ENCODE measurements at places on chromosomes 5 and 9.
A peak's percentile ranks its signal among the peaks of the same experiment; 100 is the strongest.

GRCh38 chr9:79663300-79663699 lies 91.5 kb downstream of the TLE4 start:
- no peak for DNase-seq

GRCh38 chr9:79778581-79778980 lies 206.8 kb downstream of the TLE4 start:
- DNase-seq: no peak

DNA sequence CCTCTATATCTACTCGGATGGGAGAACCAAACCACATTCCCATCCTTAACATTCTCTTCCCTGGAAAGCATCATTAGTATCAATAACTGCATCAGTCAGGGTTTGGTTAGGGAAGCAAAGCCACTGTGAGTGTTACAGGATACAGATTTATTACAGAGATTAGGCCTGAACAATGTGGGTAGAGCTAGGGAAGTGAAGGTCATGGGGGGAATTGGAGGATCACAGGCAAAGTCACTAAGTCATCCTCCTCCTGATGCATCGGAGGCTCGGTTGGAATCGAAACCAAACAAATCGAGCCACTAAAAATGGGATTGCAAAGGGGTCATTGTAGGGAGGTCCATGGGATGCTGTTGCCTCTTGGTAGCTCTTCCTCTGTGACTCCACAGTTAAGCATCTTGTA lies 61.8 kb upstream of the ZBTB43 start:
- DNase-seq: no peak

DNA sequence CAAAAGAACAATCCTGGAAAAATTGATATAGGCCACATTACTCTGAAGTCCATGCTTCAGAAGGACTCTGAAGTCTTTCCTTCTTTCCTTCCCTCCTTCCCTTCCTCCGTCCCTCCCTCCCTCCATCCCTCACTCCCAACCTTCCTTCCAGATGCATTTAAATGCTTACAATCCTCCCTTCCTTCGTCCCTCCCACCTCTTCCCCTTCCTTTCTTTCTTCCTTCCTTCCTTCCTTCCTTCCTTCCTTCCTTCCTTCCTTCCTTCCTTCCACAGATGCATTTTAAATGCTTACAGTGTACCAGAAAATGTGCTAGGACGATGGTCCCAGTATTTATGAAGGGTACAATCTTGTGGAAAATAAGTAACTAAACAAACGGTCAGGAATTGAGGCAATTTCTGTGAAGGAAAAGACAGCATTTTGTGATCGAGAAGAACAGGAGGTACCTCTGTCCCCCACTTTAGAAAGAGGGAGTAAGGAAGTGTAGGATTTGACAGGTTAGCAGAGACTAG lies 181.3 kb upstream of the TUT7 start:
- DNase-seq: no peak

DNA sequence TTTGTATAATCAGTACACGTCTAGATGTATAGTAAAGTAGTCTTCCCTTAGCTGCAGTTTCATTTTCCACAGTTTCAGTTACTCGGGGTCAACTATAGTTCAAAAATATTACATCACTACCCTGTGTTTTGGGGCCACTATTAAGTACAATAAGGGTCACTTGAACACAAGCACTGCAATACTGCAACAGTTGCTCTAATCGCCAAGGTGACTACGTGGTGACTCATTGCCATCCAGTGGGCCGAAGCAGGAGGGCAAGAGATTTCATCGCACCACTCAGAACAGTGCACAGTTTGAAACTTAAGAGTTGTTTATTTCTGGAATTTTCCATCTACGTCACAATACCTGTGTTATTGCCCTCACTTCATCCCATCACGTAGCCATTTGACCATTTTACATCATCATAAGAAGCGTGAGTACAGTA lies at the start of gene ARL14EPL:
Gene ARL14EPL, plus strand, starts transcription at position 379 of the 424 bp plus-strand sequence. CDS start 18,994 bp downstream, outside the sequence.
- DNase-seq: peak; percentile 9

GRCh38 chr5:178532236-178532635 lies 58.0 kb downstream of the COL23A1 start:
- DNase-seq: no peak

GRCh38 chr9:116156621-116157314 lies 3.2 kb downstream of the PAPPA start:
- DNase-seq: no peak

DNA sequence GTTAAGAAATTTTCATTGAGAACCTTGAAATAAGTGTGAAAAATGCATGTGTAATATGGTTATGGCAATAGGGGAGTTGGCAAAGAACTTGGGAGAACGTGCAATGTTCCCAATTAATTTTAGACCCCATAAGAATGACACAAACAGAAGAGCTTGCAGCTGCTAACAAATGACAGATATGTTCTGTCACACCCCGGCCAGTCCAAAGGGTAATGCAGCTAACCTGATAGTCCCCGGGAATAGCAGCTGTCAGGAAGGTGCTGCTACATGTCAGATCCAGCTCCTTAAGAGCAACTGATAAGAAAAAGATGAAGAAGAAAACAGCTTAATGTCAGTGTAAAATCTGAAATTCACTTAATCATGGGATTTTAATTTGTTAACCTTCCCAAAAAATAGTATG lies 30.4 kb downstream of the SEMA5A start:
- DNase-seq: no peak

DNA sequence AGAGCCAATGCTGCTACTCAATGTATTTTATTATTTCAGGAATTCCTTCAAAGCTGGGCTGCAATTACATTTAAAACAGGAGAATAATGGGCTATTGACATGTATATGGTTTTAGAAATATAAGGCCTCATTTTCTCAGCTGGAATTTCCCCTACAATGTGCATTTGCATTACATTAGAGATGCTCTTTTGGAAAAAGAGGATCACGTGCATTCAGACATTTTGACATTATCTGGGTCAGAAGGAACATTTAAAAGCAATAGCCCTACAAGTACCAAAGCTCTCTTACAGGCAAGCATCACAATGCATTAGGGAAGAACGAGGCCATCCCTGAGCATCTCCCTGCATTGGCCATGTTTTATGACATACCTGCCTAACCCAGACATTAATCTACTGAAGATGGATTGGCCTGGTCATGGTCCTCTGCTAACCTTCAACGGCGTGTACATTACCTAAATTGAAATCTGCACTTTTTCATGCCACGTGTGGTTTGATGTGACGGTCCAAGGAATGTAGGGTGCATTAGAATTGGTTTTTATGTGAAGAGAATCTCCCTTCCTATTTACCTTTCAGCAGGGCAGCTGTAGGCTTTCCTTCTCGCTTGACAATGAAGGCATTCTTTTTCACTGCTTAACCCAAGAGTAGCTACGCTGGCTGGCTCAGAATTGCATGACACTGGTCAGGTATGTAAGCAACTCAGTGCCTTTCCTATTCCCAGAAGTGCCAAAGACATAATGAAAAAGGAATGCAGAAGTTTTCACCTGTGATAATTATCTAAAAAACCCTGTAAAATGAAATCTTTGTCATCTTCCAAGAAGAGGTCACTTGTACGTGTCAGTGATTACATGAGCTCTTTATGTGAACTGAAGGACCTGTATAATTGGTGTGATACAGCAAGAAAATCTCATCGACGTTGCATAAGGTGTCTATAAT lies 212.3 kb upstream of the MPDZ start:
- DNase-seq: peak; percentile 58

GRCh38 chr5:129104915-129105455 lies 10.4 kb downstream of the ISOC1 start:
- no peak for DNase-seq

GRCh38 chr9:131037335-131038255 lies 28.6 kb downstream of the LAMC3 start:
- no peak for DNase-seq

DNA sequence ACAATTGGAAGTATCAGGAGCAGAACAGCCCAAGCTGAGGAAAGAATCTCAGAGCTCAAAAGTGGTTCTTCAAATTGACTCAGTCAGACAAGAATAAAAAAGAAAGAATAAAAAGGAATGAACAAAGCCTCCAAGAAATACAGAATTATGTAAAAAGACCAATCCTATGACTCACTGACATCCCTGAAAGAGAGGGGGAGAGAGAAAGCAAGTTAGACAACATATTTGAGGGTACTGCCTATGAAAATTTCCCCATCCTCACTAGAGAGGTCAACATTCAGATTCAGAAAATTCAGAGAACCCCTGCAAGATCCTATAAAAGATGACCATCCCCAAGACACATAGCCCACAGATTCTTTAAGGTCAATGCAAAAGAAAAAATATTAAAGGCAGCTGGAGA lies 173.2 kb downstream of the ALDH1A1 start:
- DNase-seq: no peak

DNA sequence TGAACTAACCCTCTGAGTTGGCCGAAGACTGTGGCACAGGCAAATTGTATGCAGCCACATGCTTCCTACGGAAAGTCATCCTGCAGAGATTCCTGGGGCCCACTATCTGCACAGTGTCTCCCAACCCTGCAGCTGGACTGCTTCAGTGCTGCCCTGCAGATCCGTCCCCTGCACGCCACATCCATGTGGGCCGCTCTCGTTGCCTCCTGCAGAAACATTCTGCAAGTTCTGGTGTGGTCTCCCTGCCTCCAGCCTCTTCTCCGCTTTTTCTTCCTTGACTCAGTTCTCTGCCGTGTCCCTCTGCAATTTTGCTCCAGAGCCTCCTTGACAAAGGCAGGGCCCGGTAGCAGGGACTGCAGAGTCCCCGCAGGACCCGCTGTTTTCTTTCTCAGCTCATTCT lies 249.0 kb downstream of the AOPEP start:
- no peak for DNase-seq

GRCh38 chr5:141855265-141856036 lies 22.8 kb downstream of the PCDH1 start:
- no peak for DNase-seq

DNA sequence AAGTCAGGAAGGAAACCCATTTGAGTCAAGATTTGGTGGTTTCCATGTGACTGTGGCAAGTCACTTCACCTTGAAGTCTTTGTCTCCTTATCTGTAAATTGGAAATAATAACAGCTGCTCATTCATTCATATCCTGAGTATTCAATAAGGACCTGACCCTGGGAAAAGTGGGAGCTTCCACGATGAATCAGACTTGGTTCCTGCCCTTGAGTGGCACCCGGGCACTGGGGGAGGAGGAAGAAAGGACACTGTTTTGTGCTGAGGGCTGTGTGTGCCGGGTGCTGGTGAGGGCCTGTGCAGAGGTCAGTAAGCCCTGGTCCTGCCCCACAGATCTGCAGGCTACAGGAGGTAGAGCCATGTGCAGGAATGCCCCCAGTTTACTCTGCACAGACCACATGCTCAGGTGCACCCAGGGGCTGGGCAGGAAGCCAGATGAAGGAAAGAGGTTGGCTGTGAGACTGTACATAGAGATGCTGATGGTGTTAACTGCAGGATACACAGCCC lies 6.8 kb downstream of the NDST1 start:
- no peak for DNase-seq

DNA sequence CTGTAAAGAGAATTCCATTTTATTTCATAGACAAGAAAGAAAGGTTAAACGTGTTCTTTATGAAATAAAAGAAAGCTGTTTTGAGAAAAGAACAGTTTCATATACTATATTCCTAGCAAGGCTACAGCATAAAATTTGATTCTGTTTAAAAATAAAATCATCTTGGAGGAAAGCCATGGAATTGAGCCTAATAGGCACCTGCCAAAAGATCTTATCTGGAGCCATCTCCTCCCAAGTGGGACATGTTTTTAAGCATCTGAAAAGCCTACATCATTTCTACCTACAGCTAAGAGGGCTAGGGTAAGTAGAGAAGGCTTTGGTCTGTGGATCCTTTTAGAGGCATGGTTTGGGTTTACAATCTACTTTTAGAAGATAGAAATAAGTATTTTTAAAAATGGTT lies 89.3 kb downstream of the GAS1 start:
- no peak for DNase-seq

DNA sequence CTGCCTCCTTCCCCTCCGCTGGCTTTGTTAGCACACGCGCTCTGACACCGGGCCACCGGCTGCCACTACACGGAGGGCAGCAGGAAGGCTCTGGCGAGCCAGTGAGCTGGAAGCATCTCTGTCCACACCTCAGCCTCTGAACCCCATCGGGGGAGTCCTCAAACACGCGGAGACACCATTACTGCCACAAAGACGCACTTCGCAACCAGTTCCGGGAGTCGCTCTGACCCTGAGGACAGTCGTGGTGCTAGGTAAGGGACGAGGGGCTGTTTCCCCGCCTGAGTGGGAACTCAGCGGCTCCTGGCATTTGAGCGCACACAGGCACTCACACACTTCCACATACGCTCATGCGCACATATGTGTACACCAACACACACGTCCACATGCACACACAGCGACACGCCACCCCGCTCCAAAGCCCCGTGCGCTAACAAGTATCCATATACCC lies 160.0 kb downstream of the C9orf152 start:
- no peak for DNase-seq

DNA sequence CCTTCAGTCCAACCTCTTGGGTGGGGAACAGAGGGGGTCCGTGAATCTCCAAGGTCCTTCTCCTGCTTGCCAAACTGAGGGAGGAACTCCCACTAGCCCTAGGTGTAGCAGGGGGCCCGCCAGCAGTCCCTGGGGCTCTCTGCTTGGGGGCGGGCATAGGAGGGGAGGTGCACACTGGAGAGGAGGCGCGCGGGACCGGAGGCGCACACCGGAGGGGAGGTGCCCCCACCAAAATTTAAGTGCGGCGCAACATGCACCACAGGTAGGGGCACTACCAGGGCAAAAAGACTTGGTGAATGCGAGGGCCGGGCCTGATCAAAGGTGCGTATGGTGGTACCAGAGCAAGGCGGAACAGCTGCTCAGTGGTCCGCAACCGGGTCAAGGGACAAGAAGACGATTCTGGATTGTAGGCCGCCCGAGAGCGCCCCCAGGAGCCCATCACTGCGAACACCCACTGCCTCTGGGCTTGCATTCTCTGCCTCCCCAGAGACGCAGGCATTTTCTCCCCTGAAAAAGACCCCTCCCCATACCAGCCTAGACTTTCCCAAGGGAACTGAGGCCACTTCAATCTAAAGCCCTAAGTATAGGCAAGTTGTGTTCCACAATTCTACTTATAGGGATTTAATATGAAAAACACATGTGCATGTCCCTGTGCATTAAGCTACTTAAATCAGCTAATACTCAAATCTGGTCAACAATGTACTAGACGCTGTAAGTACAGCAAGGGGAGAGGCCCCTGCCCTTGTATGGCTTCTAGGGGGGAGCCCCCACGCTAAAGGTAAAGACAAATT lies 50.6 kb downstream of the TGFBI start:
- no peak for DNase-seq

DNA sequence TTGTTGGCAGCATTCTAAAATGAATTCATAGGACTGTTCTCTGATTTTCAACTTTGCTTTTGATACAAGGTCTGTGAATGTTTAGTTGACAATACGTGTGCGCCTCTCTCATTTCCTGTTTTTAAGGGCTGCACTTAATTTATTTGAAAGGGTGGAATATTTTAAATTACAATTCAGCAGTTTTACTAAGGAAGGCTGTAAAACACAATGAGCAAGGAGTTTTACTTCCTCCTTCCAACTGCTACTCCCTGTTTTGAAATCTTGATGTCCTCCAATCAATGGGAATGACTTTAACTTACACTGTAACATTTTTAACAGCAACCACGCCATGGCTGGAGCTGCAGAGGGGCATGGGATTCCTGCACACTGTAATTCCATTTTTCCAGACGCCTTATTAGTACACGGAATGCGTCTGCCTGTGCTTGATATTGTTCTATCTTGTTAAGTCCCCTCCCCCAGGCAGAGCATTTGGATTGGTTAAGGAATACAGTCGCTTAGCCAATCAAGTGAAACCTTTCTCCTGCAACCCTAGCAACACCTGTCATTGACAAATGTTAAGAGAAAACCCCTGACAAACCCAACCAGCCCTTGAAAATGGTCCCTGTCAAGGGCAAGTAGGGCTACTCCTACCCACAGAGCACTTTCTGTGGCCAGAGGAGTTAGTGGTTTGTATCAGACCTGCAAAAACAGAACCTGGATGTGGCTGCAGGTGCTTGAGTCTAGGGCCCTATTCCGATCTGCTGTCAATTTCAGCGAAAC lies 12.5 kb upstream of the ZSWIM6 start:
- DNase-seq: no peak
